ENCODE measurements at places on chromosomes 7 and 10. TPM values are rescaled to one million over a fixed set of nuclear protein-coding genes. Genes with fewer than 3 reads are reported as not detected.

The EBLN1 gene
- total RNA-seq: not detected

The SLC39A12 gene
- not detected for total RNA-seq

The HMX2 gene
- not detected for total RNA-seq

The PCDH15 gene
- total RNA-seq: not detected

The PON1 gene
- total RNA-seq: not detected

The CALU gene
- total RNA-seq: 1,477 TPM

The IGFBP1 gene
- total RNA-seq: 0.37 TPM

The PON3 gene
- not detected for total RNA-seq

The ITGB8 gene
- total RNA-seq: 5.7 TPM

The CALHM3 gene
- total RNA-seq: not detected

The FAM13C gene
- total RNA-seq: 3.4 TPM

The OR9A2 gene
- not detected for total RNA-seq

The IL6 gene
- total RNA-seq: 6.7 TPM

The OR13A1 gene
- total RNA-seq: not detected

The CYP26C1 gene
- total RNA-seq: 0.06 TPM

The KCP gene
- not detected for total RNA-seq

The CNTNAP2 gene
- total RNA-seq: not detected

The PKD1L1 gene
- total RNA-seq: 0.13 TPM

The MRPS16 gene
- 50.2 TPM for total RNA-seq

The PTPN20 gene
- 0.92 TPM for total RNA-seq

The PILRA gene
- total RNA-seq: not detected

The PIP gene
- not detected for total RNA-seq

The SLC26A3 gene
- not detected for total RNA-seq

The MYL10 gene
- total RNA-seq: not detected

The TRPV5 gene
- total RNA-seq: not detected

The CRYGN gene
- total RNA-seq: 0.13 TPM

The ANLN gene
- 80.6 TPM for total RNA-seq

The PHF14 gene
- 29.9 TPM for total RNA-seq

The PILRB gene
- total RNA-seq: 9.9 TPM

The CDHR3 gene
- 2.6 TPM for total RNA-seq

The GIMAP6 gene
- 5.4 TPM for total RNA-seq

The SHTN1 gene
- 1.2 TPM for total RNA-seq

The MTURN gene
- total RNA-seq: 17.3 TPM

The CPN1 gene
- not detected for total RNA-seq

The AEBP1 gene
- total RNA-seq: 228 TPM

The NRCAM gene
- 1.6 TPM for total RNA-seq

The OGDH gene
- 74.4 TPM for total RNA-seq

The FBXL13 gene
- total RNA-seq: 4.5 TPM

The ACSM6 gene
- total RNA-seq: not detected

The MMP21 gene
- total RNA-seq: not detected

The STOX1 gene
- total RNA-seq: 0.06 TPM

The SFRP5 gene
- total RNA-seq: not detected

The UNCX gene
- total RNA-seq: not detected

The SEC31B gene
- 2.7 TPM for total RNA-seq

The HEPACAM2 gene
- total RNA-seq: not detected

Data from aortic smooth muscle cell (primary cell).